NCI-H2171 (cell line): ENCODE measurements at places on chromosomes 6 and 20.

GRCh38 chr6:37308069-37308815, 45.5 kb upstream of the RNF8 start:
- peak; percentile 89 for DNase-seq

- no peak for DNase-seq
Measured at GRCh38 chr6:123417535-123417934, 219.2 kb downstream of the TRDN start.

- no peak for DNase-seq
Measured at GRCh38 chr6:47348316-47348863, 38.7 kb upstream of the TNFRSF21 start.

GRCh38 chr20:44637042-44637441, 14.5 kb downstream of the ADA start:
- DNase-seq = no peak

GRCh38 chr6:43706788-43707187, 19.2 kb upstream of the MRPS18A start:
- no peak for DNase-seq

DNA sequence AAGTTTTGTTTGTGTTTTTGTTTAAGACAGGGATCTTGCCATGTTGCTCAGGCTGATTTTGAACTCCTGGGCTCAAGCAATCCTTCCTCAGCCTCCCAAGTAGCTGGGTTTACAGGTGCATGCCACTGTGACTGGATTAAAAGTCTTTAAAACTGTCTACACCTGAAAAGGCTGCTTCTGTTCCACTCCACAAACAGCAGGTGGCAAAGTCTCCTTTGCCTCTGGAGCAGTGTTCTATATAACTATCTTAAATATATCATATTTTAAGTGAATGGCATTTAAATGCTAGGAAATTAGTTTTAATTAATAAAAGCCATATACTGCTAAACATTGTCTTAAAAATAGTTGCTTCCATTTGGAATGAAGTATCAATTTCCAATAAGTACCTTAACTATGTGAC, 89.2 kb upstream of the BCLAF1 start:
- no peak for DNase-seq

GRCh38 chr6:24125980-24126379, at the start of gene NRSN1:
NRSN1 (plus strand) TSS chr6:24126215; CDS start chr6:24134328, 8,113 bp downstream.
- DNase-seq = peak; percentile 89

DNA sequence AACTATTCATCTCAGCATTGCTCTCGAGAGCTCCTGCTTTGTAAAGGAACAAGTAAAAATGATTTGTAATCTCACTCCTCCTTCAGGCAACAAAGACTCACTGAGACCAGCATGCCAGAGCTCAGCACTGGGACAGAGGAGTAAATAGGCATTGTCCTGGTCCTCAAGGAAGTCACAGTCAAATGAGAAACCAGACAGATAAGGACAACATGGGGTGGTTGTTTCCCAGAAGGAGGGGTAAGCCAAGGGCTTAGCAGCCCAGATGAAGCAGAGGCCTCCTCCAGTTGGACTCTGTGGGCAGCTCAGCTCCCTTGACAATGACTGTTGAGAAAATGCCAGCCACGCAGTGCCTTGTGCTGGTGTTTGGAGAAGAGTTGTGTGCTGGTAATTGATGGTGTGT, 425.7 kb upstream of the CHD6 start:
- DNase-seq = no peak

DNA sequence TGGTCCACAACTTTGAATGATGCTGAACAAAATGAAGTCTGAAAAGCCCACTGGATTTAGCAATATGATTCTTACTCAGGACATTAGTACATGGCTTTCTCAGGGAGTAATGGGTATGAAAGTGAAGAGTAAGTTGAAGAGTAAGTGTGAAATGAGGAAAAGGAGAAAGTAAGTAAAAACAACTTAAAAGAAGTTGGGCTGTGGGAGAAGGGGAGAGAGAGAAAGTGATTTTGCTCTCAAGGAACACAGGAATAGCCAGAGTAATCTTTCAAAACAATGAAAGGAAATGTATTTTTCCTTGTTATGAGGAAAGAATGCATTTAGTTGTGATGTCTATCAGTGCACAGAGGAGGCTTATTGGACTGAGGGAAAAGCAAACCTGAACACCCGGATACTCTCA, 39.8 kb upstream of the NKAIN2 start:
- no peak for DNase-seq

DNA sequence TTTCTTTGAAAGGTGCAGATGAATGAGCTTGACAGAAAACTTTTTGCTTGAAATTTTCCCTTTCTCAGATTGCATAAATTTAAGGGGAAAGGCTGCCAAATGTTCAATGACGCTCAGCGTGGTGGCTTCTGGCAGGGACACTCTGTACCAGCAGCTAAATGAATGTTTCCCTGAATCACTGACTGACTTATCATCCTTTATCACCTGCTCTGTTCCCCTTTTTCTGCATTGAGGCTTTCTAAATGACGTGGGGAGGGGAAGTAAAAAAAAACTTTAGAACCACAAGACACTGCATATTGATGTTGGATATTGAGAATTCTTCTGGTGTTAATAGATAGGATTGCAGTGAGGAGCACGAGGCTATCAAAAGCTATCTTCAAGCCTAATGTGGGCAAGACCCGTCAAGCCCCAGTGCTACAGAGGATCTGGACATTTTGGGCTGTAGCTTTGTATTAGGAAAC, 46.9 kb upstream of the ENPP5 start:
- no peak for DNase-seq

DNA sequence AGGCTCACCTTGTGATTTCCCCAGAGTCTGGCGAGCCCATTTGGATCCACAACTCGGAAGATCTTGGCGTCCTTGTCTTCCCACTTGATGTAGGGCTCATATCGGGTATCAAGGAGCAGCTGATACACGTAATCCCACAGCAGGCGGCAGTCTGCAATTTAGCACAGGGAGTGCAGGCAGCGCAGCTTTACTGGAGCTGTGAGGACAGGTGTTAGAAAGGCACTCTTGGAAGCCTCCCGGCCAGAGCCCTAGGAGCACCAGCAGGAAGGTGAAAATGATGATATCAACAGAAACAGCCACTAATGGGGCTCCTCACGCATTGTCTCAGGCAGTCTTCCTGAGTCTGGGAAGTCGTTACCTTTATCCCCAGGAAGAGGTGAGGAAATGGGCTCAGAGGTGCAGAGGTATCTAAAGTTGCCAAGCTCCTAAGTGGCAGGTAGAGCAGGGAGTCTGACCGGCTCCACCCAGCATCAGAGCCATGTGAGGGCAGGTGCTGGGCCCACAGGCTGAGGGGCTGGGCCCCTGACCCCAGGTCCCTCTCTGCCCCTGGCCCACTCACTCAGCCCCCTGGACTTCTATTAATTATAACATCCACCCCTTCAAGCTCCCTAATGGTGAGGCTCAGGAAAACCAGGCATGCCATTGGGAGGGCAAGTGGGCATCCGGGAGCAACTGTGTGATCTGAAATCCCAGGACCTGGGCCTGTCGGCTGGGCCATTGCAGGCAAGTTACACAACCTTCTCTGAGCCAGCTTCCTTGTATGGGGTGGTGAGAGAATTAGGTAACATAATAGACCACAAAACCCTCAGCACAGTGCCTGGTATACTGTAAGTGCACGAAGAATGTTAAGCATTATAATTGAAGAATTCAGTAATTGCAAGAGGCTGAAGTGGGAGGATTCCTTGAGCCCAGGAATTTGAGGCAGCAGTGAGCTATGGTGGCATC, 18.3 kb downstream of the ETV7 start:
- DNase-seq = peak; percentile 83

DNA sequence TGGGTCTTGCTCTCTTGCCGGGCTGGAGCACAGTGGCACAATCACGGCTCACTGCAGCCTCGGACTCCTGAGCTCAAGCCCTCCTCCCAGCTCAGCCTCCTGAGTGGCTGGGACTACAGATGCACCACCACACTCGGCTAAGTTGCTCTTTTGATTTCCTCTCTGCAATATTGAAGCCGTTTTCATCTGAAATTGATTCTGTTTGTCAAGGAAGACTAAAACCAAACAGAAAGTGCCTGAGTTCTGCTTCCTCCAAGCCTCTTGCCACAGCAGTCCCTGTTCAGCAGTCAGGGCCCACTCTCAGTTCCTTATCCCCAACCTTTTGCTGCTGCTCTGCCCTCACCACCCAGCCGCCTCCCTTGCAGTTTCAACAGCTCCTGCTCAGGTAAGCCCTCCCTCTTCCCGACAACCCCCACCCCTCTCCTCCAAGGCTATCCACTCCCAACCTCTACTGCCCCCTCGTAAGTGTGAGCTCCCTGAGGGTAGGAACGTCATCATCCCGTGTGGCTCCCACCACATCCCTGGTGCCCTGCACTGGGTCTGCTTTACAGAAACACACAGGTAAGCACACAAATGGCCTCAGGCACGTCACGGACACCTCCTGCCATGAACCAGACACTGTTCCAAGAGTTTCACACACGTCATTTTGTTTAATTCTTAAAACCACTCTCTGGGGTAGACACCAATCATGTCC, 70.7 kb upstream of the TAB2 start:
- DNase-seq = no peak

DNA sequence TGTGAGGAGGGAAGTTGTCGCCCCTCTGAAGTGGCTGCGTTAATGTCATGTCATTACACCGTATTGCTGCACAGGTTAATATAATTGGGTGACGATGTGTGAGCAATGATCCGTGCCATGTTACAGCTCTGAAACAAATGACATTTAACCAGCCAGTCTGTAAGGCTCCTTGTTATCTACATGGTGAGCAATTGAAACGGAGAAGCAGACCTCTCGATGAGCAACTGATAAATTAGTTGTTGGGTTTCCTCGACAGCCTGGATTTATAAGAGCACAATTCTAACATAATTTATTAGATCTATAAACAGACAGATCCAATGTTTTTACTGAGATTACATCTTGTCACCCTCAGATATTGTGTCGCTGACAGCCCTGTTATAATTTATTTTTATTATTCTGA, 49.9 kb upstream of the MAFB start:
- DNase-seq = no peak

DNA sequence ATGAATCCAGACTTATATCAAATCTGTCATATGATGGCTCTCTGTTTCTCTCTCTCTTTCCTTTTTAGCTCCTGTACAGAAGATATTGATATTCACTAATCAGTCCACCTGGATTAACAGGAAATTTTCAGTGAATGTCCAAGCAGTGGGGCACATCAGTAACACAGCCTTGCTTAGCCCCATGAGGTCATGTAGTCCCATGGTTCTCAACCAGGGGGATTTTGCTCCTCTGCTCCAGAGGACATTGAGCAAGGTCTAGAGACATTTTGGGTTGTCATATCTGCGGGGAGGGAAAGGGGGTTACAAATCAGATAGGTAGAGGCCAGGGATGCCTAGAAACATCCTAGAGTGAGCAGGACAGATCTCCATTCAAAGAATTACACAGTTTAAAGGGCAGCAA, 810 bp downstream of the GSTA1 start:
- no peak for DNase-seq

DNA sequence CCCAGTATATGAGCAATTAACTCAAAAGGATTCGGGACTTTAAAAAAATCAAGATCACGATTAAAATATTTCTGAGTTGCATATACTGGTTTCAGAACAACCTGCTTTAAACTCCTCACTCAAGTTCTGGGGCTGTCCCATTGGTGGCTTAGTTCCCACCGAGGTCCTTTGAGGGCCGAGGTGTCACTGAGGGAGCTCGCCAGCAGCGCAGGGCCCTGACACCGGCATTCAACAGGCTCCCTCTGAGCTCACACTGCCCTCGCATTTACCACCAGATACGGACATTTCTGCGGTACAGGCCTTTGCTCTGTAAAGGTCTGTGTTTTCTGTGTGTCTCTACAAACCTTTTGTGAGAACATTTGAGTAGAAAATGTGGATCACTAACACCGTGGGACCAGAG, 24.4 kb upstream of the BNIP5 start:
- DNase-seq = no peak

DNA sequence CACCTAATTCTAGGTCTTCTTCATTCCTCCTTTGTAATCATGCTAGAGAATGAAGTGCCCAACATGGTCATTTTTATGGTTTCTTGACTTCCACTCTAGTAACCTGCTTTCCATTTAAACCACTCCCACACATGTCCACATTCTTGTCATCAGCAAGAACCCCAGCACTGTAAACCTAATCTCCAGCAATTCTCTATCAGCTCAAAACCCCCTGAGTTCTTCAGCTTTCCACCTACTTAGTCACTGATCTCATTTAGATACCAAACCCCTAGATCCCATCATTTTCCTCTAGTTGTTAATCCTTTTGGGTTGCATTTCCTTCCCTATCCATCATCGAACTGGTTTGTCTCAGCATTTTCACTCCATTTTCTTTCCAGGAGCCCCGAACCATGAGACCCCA, 49.7 kb downstream of the GOPC start:
- no peak for DNase-seq

- no peak for DNase-seq
Measured at GRCh38 chr6:144216668-144217218, 66.4 kb downstream of the STX11 start.

GRCh38 chr6:30689985-30690384, 799 bp downstream of the NRM start:
- DNase-seq = no peak

GRCh38 chr6:44867571-44868334, 460.4 kb upstream of the RUNX2 start:
- DNase-seq = no peak

DNA sequence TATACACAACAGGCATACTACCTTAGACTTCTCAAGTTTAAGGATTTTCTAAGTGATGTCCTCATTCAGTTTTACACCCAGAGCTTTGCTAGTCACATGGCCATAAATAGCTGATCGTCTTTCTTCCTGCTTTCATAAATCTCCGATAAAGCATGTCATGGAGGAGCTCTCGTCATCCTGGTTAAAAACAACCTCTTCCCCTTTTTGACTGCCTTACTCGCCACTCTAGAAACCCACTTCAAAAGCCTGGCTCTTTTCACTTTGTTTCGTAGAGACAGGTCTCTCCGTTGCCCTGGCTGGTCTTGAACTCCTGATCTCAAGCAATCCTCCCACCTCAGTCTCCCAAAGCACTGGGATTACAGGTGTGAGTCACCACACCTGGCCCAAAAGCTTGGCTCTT, 67.0 kb upstream of the SMIM29 start:
- DNase-seq = no peak

DNA sequence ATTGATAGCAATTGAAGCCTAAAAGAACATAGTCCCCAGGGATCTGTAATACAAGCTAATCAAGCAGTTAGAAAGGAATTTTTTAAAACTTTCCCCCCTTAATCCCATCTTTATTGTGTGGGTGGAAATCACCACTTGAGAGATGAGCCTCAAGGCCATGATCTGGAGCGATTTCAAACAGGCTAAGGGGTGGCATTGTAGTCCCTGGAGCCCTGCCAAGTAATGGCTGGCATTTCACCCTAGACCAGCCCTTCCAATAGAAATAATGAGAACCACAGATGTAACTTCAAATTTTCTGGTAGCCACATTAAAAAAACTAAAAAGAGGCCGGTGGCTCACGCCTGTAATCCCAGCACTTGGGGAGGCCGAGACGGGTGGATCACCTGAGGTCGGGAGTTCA, 46.9 kb downstream of the PRDM1 start:
- no peak for DNase-seq

- DNase-seq = peak; percentile 15
Measured at GRCh38 chr6:32415521-32416019, 8.6 kb upstream of the BTNL2 start.

- no peak for DNase-seq
Measured at GRCh38 chr6:143621159-143621873, 56.4 kb upstream of the PHACTR2 start.
